Natural killer cell (primary cell): ENCODE measurements at places on chromosomes 7 and 10. TPM values are rescaled to one million over a fixed set of nuclear protein-coding genes. Genes with fewer than 3 reads are reported as not detected.

- DNase-seq: no peak
- no peak overlapping the region for H3K4me3 ChIP-seq
- no peaks in the 10 kb centered on the region for H3K36me3 ChIP-seq
- no peak overlapping the region for H3K27ac ChIP-seq
- peaks cover 14% of the 10 kb centered on the region for H3K4me1 ChIP-seq
- H3K27me3 ChIP-seq: no peaks in the 10 kb centered on the region
These were observed 12.9 kb upstream of the DENND2A start for GRCh38 chr7:140653319-140654108.

GRCh38 chr7:156118248-156118645, 306.0 kb upstream of the SHH start:
- H3K4me1 ChIP-seq: no peaks in the 10 kb centered on the region
- no peaks in the 10 kb centered on the region for H3K36me3 ChIP-seq
- no peak for DNase-seq
- no peaks in the 10 kb centered on the region for H3K27me3 ChIP-seq

- H3K4me1 ChIP-seq: no peaks in the 10 kb centered on the region
- H3K36me3 ChIP-seq: no peaks in the 10 kb centered on the region
- no peak overlapping the region for H3K4me3 ChIP-seq
- no peak for DNase-seq
These were observed 9.5 kb downstream of the ANKIB1 start for GRCh38 chr7:92255308-92255707.

DNA sequence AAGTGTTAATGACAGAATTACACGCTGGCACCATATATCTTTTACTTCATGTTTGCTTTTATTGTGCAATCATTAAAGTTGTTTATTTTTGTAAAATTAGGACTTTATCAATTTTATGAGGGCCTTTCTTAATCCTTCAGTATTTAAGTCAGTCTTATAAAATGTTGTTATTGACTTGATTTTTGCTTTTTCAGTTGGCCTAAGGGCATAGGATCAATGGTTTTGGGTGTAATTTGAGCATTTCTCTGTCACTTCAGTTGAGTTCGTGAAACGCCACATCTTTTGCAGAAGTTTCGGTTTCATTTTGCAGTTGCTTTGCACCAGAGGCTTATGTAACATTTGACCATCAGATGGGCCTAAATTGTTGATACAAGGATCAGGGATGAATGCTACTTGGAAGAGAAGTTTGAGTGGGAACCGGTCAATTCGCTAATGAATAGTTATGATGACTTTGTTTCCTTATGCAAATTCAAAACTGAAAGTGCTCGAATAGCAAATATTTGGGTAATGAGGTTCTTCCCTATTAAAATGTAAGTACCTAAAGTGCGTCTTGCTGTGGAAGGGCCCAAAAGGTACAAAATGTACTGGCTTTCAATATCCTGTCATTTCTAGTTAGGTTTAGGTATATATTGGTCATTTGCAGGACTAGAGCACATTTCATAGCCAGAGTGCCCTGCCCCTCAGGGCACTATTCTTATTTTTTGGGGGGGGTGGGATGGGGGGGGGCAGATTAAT, 340.9 kb downstream of the LRMDA start:
- peaks cover 10% of the 10 kb centered on the region for H3K4me1 ChIP-seq
- no peaks in the 10 kb centered on the region for H3K27me3 ChIP-seq
- H3K36me3 ChIP-seq: no peaks in the 10 kb centered on the region

GRCh38 chr7:27933671-27934565, 194.0 kb downstream of the TAX1BP1 start:
- DNase-seq: peak; percentile 15
- H3K27ac ChIP-seq: no peak overlapping the region
- H3K4me1 ChIP-seq: no peaks in the 10 kb centered on the region
- no peaks in the 10 kb centered on the region for H3K36me3 ChIP-seq
- H3K4me3 ChIP-seq: no peak overlapping the region
- H3K27me3 ChIP-seq: no peaks in the 10 kb centered on the region

DNA sequence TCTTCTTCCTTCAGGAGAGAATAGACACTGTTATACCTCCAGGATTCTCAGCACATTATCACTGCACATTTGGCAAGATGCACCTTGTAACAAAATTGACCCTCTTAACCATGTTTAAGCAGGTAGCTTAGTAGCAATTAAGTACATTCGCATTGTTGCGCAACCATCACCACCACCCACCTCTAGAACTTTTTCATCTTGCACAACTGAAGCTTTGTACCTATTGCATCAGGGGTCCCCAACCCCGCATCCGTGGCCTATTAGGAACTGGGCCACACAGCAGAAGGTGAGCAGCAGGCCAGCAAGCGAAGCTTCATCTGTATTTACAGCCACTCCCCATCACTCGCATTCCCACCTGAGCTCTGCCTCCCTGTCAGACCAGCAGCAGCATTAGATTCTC, 29.9 kb upstream of the SMURF1 start:
- no peak overlapping the region for H3K4me3 ChIP-seq
- DNase-seq: no peak
- no peaks in the 10 kb centered on the region for H3K36me3 ChIP-seq
- H3K27ac ChIP-seq: no peak overlapping the region
- no peaks in the 10 kb centered on the region for H3K4me1 ChIP-seq
- H3K27me3 ChIP-seq: no peaks in the 10 kb centered on the region

DNA sequence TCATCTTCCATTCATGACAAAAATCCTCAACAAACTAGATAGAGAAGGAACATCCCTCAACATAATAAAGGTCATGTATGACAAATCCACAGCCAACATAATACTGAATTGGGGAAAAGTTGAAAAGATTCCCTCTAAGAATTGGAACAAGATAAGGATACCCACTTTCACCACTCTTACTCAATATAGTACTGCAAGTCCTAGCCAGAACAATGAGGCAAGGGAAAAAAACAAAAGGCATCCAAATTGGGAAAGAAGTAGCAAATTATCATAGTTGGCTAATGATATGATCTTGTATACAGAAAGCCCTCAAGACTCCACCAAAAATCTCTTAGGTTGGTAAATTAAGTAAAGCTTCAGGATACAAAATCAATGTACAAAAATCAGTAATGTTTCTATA, 4.7 kb downstream of the POT1 start:
- no peak for DNase-seq
- no peaks in the 10 kb centered on the region for H3K27me3 ChIP-seq
- H3K36me3 ChIP-seq: peaks cover 2% of the 10 kb centered on the region
- H3K4me1 ChIP-seq: peaks cover 2% of the 10 kb centered on the region
- no peak overlapping the region for H3K27ac ChIP-seq

DNA sequence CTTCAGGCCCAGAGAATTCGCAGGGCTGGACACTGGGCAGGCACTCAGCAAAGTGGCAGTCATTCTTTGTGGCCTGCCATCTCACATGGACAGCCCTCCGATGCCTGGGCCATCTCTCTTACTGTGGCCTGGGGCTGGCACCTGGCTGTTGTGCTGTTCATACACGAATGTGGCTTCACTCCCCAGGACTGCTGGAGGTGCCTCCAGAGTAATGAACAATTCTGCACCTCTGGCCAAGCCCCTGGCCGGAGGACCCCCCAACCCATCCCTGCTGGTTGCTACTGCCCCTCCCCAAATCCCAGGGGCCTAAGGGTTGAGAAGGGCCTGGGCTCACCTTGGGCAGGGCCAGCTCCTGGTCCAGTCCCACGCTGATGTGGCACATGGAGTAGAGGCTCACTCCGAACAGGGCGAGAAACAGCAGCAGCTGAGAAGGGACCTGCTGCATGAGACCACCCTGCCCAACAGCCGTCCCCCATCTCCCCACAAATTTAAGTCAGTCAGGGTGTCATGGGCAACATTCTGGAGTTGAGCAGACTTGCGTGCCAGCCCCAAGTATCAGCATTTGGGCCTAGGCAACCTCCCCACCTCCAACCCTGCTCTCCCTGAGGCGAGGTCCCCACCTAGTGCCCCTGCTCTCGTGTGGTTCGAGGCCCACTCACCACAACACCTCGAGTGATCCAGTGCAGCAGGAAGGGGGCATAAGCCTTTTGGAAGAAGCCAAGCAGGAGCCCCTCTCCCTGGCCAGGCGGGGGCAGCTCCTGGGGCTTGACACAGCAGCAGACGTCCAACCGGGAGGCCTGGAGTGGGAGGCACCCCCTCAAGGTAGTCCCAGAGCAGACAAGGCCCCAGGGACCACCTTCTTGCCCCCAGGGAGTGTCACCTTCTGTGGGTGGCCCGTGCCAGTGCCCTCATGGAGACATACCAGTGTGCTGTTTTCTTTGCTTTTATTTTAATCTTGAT, 9.4 kb downstream of the NPC1L1 start:
- no peak overlapping the region for H3K4me3 ChIP-seq
- DNase-seq: no peak
- H3K4me1 ChIP-seq: no peaks in the 10 kb centered on the region
- no peaks in the 10 kb centered on the region for H3K36me3 ChIP-seq

DNA sequence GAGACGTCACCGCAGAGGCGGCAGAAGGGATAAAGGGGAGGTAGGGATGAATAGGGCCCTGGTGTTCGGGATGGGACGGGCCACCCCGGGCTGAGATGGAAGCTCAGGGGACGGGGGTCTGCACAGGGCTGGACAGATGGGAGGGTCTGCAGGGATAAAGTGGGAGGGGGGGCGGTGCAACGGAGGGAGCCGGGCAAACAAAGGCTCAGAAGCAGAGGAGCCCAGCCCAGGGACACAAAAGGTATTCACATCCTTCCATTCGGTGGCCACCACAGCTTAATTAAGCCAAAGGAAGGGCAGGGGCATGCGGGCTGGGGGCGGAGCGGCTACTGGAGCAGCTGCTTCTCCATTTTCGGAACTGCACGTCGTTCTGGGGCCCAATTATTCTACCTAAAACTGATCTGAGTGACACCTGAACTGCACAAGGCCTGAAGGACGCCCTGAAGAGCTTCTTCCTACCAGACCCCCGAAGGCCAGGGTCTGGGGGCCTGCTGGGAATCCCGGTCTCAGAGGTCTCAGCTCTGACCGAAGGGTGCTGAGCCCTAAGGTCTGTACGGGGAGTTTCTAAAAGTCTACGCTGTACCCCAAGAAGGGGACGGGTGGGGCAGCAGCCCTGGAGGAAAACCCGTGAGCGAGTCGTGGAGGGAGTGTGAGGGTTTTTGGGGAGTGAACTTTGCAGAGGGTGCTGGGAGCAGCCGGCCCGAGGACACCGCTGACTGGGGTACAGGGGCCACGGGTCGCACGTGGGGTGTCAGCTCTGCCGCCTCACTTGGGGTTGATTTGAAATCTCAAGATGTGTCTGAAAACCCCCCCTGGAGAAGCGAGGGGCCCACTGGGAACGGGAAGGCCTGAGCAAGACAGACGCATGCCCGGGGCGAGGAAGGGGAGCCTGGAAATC, 334.8 kb downstream of the DNAJB6 start:
- H3K4me1 ChIP-seq: no peaks in the 10 kb centered on the region
- H3K27me3 ChIP-seq: no peaks in the 10 kb centered on the region
- H3K36me3 ChIP-seq: no peaks in the 10 kb centered on the region
- DNase-seq: no peak
- no peak overlapping the region for H3K4me3 ChIP-seq

The GPC2 gene
- total RNA-seq: 2.4 TPM

The PON1 gene
- not detected for total RNA-seq

The FRMD4A gene
- 0.36 TPM for total RNA-seq

The TMEM178B gene
- not detected for total RNA-seq

The BAG3 gene
- 9.7 TPM for total RNA-seq

The SSC4D gene
- not detected for total RNA-seq
